ENCODE measurements at places on chromosomes 2 and 18. TPM values are rescaled to one million over a fixed set of nuclear protein-coding genes. Genes with fewer than 3 reads are reported as not detected.

PLCD4 gene
- total RNA-seq: 5.7 TPM

FOXI3 gene
- not detected for total RNA-seq

ACADL gene
- total RNA-seq: 0.32 TPM

PRSS56 gene
- total RNA-seq: not detected

SULT1C4 gene
- total RNA-seq: 0.32 TPM

CIB4 gene
- not detected for total RNA-seq

IL36RN gene
- 64.1 TPM for total RNA-seq

CNTNAP5 gene
- not detected for total RNA-seq

PSD4 gene
- total RNA-seq: 38.6 TPM

STARD6 gene
- total RNA-seq: not detected

AFF3 gene
- 0.96 TPM for total RNA-seq

GAD1 gene
- total RNA-seq: 1.1 TPM

ABCG8 gene
- total RNA-seq: not detected

NFATC1 gene
- 1.8 TPM for total RNA-seq

DSC1 gene
- 0.52 TPM for total RNA-seq

CACNB4 gene
- total RNA-seq: 9.6 TPM

LDLRAD4 gene
- total RNA-seq: 3.0 TPM

CTLA4 gene
- 0.52 TPM for total RNA-seq

PLGLB2 gene
- 0.20 TPM for total RNA-seq

BCL11A gene
- 43.0 TPM for total RNA-seq

ZNF397 gene
- total RNA-seq: 9.0 TPM

GALR1 gene
- total RNA-seq: not detected

SLC4A3 gene
- 3.0 TPM for total RNA-seq

BOLL gene
- total RNA-seq: not detected

KIF5C gene
- 0.08 TPM for total RNA-seq

CCDC93 gene
- 11.5 TPM for total RNA-seq

DNAH6 gene
- 0.04 TPM for total RNA-seq

PNPT1 gene
- 18.4 TPM for total RNA-seq

DPY30 gene
- 55.9 TPM for total RNA-seq

BABAM2 gene
- total RNA-seq: 29.5 TPM

QPCT gene
- 5.9 TPM for total RNA-seq

RSAD2 gene
- total RNA-seq: 1.6 TPM

DTNA gene
- total RNA-seq: 2.3 TPM

KCMF1 gene
- 80.7 TPM for total RNA-seq

STEAP3 gene
- 11.6 TPM for total RNA-seq

STAM2 gene
- 20.5 TPM for total RNA-seq

DTYMK gene
- total RNA-seq: 32.4 TPM

SRD5A2 gene
- total RNA-seq: not detected

TYMS gene
- 28.4 TPM for total RNA-seq

ACTG2 gene
- total RNA-seq: 40.8 TPM

KIDINS220 gene
- 22.6 TPM for total RNA-seq

ADRA2B gene
- total RNA-seq: not detected
